ENCODE measurements at places on chromosomes 13 and 19. TPM values are rescaled to one million over a fixed set of nuclear protein-coding genes. Genes with fewer than 3 reads are reported as not detected.

DNA sequence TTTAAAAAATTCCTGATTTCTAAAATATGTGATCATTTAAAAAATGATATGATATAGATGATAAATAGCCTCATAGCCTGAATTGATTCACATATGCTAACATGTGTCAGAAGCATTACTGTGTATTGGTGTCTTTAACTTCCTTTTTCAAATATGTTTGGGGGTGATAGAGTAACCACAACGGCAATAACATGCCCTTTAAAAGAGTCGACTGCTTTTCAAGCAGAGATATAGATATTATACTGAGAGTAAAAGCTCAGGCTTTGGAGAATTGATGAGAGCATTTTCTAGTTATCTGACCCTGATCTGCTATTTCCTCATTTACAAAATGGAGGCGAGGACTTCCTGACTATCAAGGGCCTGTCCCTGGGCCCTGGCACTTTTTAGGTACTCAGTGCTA lies 260.5 kb downstream of the DCT start:
- DNase-seq, result no peak

Gene DACH1
- 0.67 TPM for total RNA-seq

Gene SIAH3
- total RNA-seq, result not detected

Gene CPAMD8
- total RNA-seq, result 1.9 TPM

- DNase-seq, result no peak
These were observed 254.8 kb downstream of the LHFPL6 start for GRCh38 chr13:39347926-39348901.

- peak; percentile 14 for DNase-seq
These were observed 375.0 kb downstream of the ENOX1 start for GRCh38 chr13:43411741-43412140.

- DNase-seq, result no peak
These were observed 1.1 kb upstream of the ZNF444 start for GRCh38 chr19:56139847-56140582.

DNA sequence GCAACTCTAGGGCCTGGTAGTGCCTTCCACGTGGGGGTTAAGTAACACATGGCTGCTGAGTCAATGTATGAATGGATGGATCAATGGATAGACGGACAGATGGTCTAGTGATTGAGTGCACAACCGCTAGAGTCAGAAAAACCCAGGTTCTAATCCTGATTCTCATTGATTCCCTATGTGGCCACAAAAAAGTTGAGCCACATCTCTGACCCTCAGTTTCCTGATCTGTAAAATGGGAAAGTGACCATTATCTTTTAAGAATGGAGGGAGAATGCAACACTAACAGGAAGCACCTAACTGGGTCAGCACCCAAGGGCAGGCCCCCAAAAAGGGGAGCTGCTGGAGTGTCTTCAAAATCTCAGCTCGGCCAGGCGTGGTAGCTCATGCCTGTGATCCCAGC lies 2.6 kb downstream of the SMIM7 start:
- DNase-seq, result no peak

Gene PPFIA3
- total RNA-seq, result 11.7 TPM

GRCh38 chr13:63457186-63457585 lies 2041.5 kb upstream of the PCDH20 start:
- no peak for DNase-seq
